ENCODE measurements at places on chromosomes 1 and 21.

DNA sequence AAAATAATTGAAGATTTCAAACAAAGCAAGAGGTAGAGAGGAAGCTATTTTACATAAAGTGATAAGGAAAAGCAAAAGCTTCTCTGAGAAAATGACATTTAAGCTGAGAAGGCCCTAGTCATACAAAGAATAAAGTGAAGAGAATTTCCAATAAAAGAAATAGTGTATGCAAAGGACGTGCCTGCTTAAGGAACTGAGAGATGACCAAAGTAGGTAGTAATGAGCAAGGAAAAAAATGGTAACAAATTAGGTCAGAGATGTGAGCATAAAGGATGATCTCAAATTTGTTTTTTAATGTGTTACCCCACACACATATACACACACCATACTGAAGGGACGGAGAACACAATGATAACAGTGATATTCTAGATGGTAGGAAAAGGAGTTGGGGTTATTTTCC lies 46.4 kb downstream of the NRIP1 start:
- DNase-seq = peak; percentile 15

GRCh38 chr21:43757601-43758000 lies 18.5 kb downstream of the CSTB start:
- DNase-seq = no peak

DNA sequence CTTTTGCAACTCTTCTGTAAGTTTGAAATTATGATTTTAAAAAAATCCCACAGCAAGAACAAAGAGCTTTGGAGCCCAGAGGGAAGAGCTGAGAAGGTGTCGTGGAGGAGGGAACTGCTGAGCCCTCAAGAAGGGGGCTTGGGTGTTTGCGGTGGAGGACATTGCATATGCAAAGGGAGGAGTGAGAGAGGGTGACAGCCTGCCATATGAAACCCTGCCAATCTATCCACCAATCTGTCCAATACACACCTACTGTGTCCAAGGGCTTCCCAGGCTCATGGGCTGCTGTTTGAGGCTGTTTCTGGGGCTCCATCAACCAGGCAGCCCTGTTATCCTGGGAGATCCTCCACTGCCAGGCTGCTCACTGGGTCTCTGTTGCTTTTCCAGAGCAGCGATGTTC lies 15.2 kb downstream of the WNT4 start:
- DNase-seq = no peak

GRCh38 chr1:221823561-221823960 lies 81.7 kb upstream of the DUSP10 start:
- DNase-seq = no peak

GRCh38 chr1:247266053-247266452 lies 10.2 kb downstream of the VN1R5 start:
- no peak for DNase-seq
